ENCODE measurements at places on chromosomes 5 and 9.

DNA sequence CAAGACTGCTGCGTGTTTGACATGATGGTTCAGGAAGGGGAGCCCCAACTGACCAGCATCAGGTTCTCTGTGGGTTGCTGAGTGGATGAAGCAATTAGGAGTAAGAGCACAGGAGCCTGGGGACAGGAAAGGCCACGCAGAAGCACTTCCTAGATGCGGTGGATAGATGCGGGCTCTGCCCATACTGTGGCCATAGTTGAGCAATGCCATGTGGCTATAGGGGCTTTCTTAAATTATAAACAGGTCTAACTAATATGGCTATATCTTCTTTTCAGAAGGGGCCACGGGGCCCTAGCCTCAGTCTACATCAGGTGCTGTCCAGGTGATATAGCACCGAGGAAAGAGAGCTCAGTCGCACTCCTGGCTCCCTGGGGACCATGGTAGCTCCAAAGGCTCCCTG, 198.6 kb downstream of the GADD45G start:
- DNase-seq = no peak

DNA sequence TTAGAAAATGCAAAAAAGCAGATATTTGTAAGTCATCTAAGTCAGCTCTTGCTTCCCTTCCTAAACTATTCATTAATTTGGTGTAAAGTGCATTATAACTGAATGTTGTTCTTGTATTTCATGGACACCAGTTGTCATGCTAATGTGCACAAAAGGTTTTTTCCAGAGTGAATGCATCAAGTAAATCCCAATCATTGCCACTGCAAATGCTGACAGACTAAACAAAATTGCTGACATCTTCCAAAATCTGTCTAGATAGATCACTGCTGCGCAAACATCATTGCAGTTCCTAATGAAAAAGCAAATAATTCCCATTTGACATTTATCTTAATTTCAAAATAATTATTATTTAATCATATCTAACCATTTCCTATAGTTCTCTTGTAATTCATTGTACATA, 161.7 kb downstream of the PDE4D start:
- no peak for DNase-seq

DNA sequence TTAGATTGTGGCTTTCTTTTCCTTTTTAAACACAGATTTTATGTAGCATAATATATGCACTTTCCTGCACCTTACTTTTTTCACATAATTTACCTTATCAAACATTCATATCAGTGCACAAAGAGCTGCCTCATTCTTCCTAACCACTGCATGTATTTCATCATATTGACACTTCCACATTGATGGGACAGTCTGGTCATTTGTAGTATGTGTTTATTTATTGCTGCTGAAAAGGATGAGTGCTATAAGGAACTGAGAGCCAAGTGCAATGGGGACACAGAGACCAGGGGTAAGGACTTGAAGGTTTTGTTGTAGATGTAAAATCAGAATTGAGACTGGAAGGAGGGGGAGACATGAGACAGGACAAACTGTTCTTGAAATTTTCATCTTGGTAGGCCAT, 193.8 kb downstream of the SMARCA2 start:
- DNase-seq = no peak

GRCh38 chr5:82274343-82275211, 3.6 kb downstream of the RPS23 start:
- no peak for DNase-seq

DNA sequence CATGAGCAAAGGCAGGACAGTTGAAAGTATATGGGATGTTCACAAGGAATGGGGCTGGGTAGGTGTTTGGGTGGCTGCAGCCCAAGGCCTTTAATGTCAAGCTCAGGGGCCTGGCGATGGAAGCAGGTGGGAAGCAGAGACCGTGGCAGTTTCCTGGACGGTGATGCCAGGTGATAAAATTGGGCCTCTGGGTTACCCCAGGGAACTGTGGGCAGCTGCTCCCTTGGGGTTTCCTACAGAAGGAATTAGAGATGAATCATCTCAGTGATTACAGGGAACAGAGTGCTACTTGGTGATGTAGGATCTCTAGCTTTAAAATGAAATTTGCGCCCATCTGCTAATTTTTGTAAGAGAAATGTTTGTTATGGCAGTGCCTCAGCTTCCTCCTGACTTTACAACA, 39.2 kb downstream of the TSTD2 start:
- DNase-seq = no peak

- DNase-seq = no peak
Observed at GRCh38 chr5:10469253-10470050, 27.8 kb downstream of the ROPN1L start.

- DNase-seq = no peak
Observed at GRCh38 chr9:95156074-95156473, 161.4 kb downstream of the FANCC start.

DNA sequence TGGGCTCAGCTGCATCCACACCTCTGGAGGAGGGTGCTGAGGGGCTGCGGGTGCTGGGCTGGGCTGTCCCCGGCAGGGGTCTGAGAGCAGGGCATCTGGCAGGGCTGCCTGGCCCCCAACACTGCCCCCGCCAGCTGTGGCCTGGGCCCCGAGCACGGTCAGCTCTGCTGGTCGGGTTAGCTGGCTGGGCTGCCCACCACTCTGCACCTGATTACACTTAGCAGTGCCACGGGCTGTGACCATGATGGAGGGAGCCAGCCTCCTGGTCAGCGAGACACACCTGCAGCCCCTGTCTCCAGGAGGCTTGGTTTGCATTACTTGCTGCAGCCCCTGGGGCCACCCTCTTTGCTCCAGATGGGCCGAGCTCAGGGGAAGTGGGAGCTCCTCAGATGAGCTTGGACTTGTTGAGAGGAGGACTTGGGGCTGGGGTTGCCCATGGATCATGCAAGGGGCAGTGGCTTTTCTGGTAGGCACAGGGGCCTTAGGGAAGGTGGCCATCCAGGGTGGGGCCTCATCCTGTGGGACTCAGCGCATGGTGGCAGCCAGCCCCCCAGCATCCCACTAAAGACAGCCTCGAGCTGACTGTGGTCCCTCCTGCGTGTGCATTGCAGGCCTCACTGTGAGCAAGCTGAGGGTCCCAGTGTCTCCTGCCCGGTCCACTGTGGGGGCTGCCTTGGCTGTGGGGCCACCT, 132.0 kb upstream of the FAM120A start:
- peak; percentile 22 for DNase-seq
